Kidney glomerular epithelial cell (primary cell): ENCODE measurements at places on chromosomes 2 and 18.

GRCh38 chr18:79580498-79581171, 99.0 kb upstream of the CTDP1 start:
- no peak for DNase-seq

GRCh38 chr2:85132397-85132796, 795 bp upstream of the TCF7L1 start:
- DNase-seq: peak; percentile 45

DNA sequence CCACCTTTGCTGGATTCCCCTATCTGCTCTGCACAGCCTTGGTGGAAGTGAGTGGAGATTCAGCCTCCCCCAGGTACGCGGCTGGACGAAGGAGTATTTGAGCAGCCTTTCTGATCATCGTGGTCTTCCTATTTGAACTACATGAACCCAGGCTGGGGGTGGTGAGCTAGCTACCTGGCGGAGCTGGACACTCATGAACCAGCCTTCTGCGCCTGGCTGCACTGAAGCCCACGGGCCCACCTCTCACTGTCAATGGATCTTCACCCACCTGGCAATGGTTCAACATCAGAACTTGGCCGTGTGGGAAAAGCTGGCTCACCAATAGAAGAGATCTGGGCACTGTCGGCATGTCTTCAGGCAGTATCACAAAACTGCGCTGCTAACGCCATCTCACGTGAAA, 35.4 kb downstream of the ANKMY1 start:
- DNase-seq: no peak

- DNase-seq: no peak
These were observed 44.8 kb downstream of the ZAP70 start for GRCh38 chr2:97758131-97758705.

DNA sequence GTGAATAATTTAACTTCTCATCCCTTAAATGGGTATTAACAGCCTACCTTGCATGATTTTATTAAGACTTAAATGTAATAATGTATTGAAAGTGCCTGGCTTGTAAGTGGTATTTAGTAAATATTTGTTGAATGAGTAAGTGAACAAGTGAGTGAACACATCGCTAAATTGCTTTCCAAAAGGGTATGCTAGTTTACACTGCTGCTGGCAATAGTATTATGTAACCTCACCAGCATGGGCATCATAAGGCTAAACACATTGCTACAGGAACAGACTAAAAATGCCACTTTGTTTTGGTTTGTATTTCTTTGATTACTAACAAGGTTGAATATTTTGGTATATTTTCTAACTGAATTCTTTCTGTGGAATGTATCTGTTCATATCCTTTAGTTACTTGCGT, 9.8 kb downstream of the WDR43 start:
- DNase-seq: peak; percentile 35

DNA sequence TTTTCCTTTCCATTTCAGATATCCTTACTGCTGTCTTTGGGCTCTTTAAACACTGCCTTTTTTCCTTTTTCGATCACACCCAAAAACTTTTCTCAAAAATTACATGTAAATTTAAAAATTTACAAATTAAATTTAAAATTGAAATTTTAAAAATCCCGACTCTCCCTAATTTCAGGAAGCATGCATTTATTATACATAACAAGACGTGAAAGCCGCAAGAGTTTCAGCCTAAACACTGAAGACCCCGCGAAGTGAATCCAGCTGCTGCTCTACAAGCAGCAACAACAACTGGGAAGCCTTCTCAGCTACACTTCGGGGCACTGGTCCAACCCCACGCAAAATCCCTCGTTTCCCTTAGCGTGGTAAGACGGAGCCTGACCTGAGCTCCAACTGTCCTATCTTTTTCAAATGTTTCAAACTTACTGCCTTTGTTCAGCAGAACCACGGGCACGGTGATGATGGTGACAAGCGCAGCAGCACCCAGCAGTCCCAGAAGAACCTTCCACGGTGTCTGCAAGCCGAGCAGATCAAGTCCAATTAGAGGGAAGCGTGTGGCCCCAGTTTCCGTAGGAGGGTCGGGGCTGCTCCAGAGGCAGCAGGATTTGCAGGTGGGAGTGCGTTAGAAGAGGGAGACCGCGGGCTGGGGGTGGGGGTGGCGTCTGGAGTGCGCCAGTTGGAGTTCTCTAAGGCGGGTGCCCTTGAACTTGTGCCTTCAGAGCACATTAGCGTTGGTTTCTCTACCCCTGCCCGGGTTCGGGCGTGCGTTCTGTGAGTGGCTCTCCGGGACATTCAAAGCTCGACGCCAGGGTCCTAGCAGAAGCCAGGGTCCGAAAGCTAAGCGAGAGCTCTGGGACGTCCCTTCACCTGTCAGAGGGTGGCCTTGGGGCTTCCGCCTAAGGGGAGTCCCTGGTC, 783 bp downstream of the DPP4 start:
- no peak for DNase-seq

- DNase-seq: no peak
These were observed 3.6 kb downstream of the FZD5 start for GRCh38 chr2:207766041-207766551.

DNA sequence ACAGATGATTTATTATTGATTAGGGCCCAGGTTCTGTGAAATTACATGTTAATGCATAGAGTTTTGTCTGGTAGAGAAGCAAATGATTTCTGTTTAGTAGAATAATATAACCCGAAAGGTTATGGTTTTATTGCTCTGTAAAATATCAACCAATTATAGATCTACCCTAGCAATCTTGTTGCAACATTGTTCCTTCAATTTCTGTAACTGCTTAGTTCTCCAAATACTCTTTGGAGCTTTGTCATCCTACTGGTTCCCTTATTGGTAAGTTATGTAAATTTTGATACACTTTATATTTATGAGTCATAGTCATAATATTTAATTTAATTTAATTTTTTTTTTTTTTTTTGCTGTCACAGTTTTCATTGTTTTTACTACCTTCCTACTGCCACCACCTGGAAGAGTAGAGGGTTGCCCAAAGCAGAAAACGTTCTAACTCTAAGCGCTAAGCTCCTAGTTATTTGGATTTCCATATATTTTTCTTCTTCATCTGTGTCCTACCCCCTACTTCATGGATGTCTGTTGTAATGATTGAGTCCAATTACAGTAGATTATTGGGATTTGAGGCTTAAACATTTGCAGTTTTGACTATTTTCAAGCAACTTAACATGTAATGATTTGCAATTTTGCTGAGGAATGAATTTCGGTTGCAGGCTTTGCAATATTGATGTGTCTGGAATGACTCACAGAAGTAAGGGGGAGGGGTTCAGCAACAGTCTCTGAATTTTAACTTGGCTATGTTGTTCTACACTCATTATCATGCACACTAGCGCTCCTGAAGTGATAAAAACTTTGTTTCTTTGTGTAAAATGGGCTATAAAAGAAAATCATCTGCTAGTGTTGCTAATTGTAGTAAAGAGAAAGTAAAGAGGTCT, 51.1 kb downstream of the NABP1 start:
- DNase-seq: peak; percentile 10

- DNase-seq: no peak
These were observed 1.4 kb downstream of the ASB3 start for GRCh38 chr2:53785366-53785765.

GRCh38 chr2:119350311-119350998, 16.2 kb downstream of the C2orf76 start:
- DNase-seq: no peak

- no peak for DNase-seq
These were observed 118.3 kb downstream of the LDLRAD4 start for GRCh38 chr18:13336841-13337240.

DNA sequence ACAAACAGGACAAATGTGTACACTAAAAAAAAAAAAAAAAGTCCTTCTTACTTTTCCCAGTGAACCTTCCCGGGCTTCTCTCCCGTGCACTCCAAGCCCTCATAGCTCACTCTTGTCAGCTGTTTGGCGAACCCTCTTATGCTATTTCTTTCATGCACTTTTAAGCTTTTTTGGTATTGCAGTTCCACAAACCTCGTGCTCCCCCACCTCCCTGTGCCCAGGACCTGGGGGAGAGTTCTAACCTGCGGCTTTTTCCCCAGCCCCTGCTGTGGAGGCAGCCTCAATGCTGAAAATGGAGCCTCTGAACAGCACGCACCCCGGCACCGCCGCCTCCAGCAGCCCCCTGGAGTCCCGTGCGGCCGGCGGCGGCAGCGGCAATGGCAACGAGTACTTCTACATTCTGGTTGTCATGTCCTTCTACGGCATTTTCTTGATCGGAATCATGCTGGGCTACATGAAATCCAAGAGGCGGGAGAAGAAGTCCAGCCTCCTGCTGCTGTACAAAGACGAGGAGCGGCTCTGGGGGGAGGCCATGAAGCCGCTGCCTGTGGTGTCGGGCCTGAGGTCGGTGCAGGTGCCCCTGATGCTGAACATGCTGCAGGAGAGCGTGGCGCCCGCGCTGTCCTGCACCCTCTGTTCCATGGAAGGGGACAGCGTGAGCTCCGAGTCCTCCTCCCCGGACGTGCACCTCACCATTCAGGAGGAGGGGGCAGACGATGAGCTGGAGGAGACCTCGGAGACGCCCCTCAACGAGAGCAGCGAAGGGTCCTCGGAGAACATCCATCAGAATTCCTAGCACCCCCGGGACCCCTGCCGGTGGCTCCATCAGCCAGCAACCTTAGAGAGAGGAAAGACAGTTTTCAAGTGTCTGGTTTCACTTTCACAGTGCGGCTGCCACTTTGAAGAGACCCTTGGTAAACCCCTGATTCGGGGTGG, 826 bp downstream of the KCNE4 start:
- no peak for DNase-seq

DNA sequence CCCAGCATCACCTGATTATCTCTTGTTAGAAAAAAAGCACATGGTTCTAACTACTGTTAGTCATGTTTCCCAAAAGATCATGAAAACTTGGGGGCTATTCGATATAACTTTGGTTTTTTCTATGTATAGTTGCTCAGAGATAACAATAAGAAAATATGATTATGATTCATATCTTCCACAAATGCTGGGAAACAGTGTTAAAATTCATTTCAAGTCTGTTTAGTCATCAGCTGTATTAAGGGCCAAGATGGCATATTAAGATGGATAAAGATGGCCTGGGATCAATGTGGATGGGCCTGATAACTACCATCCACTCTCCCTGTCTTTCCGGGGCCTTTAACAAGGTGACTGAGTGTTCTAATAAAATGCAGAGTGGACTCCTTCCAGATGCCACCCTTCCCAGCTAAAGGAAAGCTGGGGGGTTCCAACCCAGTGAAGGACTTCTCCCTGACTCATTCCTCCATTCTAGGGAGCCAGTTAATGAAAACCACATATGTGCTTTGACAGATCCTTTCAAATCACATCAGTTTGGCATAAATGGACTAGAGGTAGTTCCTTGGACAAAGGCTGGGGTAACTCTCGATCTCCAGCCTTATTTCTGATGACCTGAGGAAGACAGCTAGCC, 221.6 kb downstream of the VAPA start:
- no peak for DNase-seq

GRCh38 chr18:62464266-62464665, 58.6 kb upstream of the ZCCHC2 start:
- no peak for DNase-seq

GRCh38 chr2:20115902-20116301, 64.5 kb upstream of the LAPTM4A start:
- DNase-seq: no peak

GRCh38 chr2:196555161-196555560, 84.4 kb upstream of the CCDC150 start:
- DNase-seq: no peak

DNA sequence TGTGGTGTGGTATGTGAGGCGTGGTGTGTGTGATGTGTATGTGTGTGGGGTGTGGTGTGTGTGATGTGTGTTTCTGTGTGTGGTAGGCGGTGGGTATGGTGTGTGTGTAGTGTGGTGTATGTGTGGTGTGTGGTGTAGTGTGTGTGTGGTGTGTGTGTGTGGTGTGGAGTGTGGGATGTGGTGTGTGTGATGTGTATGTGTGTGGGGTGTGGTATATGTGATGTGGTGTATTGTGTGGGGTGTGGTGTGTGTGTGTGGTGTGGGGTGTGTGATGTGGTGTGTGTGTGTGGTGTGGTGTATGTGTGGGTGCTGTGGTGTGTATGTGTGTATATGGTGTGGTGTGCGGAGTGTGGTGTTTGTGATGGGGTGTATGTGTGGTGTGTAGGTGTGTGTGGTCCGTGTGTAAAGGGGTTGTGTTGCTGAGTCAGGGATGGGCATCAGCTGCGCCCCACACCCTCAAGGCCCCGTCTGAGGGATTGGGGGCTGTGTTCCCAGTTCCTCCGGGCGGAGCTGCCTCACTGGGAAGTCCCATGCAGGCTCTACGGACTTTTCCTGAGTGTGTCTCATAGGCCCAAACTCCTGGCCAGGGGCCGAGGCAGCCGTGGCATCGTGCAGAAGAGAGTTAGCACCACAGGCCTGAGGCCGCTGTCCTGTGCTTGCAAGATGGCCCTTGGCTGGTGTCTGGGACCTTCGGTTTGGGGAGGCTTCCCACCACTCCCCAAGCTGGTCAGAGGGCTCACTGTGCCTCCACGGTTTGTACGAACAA, 18.2 kb upstream of the ARL4C start:
- no peak for DNase-seq

DNA sequence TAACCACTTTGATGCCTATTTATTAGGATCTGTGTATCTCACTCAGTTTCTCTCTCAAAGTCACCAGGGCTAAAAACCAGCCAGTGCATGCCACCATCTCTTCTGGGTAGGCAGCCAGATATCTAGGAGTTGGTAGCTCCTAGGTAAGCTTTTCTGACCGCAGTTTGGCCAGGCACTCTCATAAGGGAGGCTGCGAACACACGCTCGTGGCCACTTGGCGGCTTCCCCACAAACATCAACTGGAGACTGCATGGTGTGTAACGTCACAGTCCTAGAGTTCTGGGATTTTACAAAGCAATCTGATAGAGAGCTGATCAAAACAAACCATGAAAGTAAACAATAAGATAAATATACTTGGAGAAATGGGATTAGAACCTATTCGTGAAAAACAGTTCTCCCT, 424.3 kb upstream of the ACVR2A start:
- no peak for DNase-seq

DNA sequence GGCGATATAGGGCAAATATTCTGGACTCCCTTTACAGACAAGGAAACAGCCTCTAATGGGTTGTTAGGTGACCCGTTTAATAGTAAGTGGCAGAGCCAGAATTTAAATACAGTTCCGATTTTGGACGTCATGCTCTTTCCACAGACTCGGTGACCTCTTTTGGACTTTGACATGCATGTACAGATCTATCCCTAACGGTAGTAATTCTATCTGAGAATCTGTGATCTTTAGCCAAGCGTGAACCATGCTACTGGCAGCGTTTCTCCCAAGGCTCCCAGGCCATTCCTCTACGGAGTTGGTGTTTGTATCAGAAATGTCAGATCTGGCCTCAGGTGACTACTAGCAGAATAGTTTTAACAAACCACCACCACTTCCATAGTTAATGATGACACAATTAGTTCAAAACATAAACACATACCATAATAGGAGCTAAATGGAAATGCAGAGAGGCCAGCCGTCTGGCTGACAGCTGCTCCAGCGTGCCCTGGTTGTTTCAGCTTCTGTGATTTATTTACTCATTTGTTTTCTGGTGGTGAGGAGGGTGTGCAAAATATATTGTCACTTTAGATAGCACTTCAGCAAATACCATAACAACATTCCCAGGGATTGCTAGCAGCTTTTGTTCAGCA, 304.6 kb upstream of the LYPD1 start:
- DNase-seq: no peak

- peak; percentile 44 for DNase-seq
These were observed 43.4 kb upstream of the DNAJC10 start for GRCh38 chr2:182672466-182673165.
